IMR-90 (cell line): ENCODE measurements at places on chromosomes 6 and 20. TPM values are rescaled to one million over a fixed set of nuclear protein-coding genes. Genes with fewer than 3 reads are reported as not detected.

HRH3 gene
- total RNA-seq: not detected in 2 replicates

HEY2 gene
- not detected in 2 replicates for total RNA-seq

SEMG1 gene
- not detected in 2 replicates for total RNA-seq

FGD2 gene
- total RNA-seq: not detected in 2 replicates

DNA sequence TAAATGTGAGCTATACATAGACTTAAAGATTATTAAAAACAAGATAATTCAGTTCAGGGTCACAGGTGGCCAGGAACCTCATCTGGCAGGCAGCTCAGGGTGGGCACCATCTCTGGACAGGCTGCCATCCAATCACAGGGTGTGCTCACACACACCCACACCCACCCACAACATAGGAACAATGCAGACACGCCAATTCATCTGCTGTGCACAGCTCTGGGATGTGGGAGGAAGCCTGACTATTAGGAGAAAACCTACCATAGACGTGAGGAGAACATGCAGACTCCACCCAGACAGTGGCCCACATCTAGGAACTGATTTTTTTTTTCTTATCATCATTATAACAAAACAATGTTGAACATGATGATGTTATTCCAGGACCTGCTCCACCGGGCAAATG, 286.7 kb downstream of the PRL start:
- DNase-seq: no peak

DNA sequence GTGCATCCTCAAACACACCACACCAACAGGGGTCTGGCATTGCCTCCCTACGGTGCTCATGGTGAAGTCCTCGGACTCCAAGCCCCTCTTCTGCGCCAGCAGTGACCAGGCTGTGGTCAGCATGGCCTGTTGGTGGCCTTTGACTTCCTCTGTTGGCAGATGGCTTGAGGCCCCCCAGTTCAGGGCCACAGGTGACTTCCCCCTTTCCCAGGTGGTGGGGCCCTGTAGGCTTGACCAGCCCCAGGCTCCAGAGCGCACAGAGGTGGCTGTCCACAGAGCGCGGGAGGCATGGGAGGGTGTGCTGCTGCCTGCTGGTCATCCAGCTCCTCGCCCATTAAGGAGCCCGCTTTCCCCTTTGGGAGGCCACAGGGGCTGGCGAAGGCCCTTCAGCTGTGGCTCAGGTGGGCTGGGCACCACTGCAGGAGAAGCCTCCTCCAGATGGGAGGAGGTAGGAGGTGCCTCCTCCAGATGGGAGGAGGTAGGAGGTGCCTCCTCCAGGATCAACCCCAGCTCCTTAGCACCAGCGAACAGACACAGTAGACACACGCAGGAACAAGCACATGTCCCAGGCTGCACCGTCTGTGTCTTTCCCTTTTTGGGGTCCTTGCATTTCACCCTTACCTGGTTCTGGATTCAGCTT, 52.1 kb upstream of the BHLHE23 start:
- no peak for DNase-seq

DNA sequence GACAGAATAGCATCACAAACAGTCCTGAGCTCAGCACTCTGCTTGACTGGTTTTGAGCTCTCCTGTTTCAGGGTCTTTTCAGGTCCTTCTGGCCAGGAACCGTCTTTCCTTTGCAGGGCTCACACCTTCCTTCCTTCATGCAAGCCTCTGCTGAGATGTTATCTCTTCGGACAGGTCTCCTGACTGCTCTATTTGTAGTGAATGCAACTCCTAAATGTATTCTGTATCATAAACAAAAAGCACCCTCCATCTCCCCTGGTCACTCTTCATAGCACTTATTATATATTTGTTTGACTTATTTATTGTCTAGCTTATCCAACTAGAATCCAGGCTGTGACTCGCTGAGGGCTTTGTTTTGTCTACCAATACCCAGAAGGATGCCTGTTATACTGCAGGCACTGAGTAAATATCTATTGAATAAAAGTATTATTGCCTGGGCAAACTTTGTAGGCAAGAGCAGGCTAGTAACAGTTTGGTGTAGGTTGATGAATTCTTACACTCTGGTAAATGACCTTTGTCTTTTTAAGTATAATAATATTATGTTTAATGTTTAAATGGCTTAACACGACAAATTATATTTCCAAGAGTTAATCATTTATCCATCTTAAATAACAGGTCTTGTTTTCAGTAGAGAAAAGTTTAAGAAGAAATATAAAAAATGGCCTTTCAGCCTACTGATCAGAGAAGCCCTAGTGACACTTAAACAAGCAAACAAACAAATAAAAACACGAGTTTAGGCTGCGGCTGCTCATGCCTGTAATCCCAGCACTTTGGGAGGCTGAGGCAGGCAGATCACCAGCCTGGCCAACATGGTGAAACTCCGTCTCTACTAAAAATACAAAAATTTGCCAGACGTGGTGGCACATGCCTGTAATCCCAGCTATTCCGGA, 199.7 kb downstream of the BCAS1 start:
- no peak for DNase-seq

DNA sequence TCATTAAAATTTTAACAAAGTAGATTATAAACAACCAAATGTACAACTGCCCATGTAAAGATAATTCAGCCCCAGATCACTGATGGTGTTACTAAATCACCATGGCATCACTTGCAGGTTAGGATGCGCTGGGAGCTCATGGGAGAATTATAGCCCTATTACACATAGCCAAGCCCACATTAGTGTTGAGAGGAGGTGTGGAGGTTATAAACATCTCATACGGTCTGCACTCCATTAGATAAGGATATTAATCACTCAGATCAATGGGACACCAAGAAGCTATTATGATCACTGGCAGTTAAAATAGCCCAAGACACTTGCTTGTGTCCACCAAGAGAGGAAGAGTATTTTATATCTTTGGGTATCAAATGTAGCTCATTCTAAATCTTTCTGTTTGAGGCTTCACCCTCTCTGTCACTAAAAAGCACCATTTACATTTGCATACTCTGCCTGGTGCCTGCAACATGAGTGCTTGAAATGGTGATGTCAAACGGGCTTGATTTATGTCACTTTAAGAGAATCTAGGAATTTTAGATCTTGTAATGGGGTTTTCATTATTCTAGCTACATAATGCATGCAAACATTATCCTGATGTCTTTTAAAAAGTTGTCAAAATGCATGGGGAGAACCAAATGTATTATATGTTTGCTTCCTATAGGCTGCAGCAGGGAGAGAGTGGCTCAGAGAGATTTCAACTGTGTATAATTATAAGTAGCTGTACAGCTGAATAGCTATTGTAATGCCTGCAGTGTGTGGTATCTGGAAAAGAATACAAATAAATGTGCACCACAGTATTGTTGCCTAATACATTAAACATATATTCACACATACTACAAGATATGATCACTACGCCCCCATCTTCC, 654.1 kb upstream of the MARCKS start:
- no peak for DNase-seq

GRCh38 chr20:41116282-41116956, 20.9 kb upstream of the PLCG1 start:
- no peak for DNase-seq

DNA sequence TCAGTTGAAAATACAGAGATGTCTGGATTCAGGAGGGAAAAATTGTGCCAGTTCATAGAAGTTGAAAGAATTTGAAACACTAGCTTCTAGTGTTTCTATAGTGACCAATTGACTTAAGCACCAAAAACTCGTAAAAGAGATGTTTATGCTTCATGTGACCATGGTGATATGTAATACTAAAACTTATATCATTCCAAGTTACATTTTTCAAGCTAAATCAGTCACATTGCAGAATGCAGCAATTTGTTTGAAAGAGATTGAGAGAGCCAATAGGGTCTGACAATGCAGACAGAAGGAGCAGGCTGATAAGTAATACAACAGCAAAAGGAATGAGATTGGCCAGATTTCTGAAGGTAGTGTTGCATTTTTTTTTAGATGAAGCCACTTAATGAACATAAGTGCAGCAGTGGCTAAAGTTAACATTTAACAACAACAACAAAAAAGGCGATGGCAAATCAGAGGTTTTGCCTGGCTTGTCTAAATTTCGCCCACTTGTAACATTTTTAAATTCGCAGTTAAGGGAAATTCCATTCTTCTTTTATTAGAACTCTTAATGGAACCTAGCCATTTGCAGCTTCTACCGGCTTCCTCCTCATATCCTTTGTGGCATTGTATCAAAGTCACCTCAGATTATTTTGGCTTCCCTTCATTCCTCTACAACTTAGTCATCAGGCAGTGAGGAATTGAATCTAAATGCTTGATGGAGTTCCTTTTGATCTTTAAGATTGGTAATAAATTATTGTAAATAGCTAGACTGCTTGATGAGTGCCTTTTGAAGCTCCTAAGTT, 484.0 kb upstream of the SOX4 start:
- DNase-seq: peak; percentile 59

DNA sequence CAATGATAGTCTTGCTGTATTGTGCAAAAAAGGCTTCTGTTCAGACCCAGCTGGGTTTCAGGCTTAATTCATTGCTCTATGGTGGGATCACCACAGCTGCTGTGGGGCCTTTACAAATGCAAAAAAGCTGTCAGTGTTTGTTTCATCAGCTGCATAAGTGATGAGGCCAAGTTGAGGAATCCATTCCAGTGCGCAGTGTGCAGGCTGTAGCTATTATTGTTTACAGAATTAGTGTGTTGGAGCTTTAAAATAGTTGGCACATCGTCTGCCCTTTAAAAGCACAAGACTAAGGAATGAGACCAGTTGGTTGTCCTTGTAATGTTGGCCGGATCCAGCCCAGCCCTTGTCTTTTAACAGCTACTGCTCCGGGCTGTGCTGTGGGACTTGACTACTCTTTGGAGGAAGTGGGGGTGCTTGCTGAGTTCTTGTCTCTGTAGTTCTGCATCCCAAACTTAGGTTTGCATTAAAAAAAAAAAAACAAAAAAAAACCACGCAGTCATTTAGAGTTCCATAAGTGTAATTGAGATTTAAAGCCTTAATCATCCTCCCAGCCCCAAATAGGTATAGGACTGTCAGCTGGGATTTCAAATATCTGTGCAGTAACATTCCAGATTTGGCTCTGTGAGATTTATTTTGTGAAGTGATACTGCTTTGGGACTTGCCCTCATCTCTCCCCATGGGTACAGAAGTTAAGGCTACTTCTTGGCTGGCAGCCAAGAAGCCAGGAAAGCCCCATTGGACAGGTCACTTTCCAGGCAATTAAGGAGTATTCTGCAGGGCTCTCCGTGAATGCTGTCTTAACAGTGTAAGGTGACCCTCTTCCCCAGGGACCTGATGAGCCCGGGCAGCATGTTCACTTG, 19.3 kb downstream of the JARID2 start:
- peak; percentile 79 for DNase-seq

DNA sequence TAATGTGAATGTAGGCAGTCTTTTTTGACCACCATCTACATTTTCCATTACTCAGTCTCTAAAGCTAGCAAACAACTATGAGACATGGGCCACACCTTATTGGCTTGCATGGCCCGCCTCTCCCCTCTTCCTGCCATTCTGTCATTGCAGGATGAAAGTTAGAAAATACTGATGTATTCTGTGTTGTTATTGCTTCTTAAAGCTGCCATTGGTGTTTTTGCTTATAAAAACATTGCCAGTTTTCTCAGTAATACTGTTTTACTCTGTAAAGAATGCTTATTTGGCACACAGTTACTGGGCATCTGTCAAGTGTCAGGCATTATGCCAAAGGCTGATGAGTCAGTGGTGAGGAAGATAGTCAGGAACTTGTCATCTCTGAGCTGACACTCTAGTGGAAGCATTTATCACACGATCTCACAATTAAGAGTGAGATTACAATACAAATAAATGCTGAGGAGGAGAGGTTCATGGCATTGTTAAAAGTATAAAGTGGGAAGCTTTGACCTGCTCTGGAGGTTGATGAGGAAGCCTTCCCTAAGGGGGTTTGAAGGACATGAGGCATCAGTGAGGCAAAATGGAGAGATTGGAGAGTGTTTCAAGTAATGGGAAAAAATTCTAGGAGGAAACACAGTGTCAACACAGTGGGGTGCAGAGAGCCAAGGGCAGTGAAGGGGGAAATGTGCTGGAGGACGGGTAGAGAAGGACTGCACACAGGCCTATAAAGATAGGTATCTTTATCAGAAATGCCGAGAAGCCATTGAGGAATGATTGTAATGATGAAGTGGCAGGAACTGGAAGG, 14.7 kb downstream of the KLHL32 start:
- peak; percentile 29 for DNase-seq

- peak; percentile 19 for DNase-seq
Observed at GRCh38 chr6:70124882-70125545, 177.9 kb downstream of the COL9A1 start.

GRCh38 chr6:167090171-167090570, 32.7 kb upstream of the CCR6 start:
- no peak for DNase-seq

GRCh38 chr6:33192105-33192646, at the start of gene COL11A2:
Gene COL11A2, minus strand, starts transcription at chr6:33192467. Its CDS starts 227 bp downstream, at chr6:33192240.
- no peak for DNase-seq

DNA sequence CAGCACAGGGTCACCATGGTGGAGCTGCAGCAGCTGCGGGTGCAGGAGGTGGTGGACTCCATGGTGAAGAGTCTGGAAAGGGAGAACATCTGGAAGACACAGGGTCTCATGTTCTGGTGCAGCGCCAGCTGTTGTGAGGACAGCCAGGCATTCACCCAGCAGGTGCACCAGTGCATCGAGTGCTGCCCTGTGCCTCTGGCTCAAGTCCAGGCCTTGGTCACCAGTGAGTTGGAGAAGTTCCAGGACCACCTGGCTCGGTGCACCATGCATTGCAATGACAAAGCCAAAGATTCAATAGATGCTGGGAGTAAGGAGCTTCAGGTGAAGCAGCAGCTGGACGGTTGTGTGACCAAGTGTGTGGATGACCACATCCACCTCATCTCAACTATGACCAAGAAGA, 22.9 kb upstream of the RIPK1 start:
- no peak for DNase-seq

DNA sequence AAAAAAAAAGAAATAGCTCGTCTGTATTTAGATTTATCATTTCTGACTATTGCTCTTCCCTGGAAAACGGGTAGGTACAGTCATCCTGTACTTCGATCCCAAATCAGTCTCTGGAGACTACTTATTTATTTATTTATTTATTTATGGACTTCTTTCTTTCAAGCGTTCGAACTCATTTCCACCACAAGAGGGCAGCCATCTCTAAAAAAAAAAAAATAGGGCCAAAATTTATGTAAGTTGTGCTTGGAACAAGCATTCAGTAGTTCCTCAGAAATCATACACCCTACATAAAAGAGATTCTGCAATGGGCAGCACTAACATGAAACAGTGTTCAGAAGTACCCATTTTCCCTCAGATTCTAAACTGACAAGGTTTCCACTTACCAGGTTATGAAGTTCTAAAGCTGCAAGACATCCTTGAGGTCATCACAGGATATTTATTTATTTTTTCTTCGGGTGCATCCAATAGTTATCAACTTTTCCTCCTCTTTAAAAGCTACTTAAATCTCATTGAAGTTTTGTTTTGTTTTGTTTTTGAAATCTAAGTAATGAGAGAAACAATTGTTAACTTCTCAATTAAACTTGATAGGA, 1.9 kb upstream of the BMP2 start:
- peak; percentile 61 for DNase-seq

DNA sequence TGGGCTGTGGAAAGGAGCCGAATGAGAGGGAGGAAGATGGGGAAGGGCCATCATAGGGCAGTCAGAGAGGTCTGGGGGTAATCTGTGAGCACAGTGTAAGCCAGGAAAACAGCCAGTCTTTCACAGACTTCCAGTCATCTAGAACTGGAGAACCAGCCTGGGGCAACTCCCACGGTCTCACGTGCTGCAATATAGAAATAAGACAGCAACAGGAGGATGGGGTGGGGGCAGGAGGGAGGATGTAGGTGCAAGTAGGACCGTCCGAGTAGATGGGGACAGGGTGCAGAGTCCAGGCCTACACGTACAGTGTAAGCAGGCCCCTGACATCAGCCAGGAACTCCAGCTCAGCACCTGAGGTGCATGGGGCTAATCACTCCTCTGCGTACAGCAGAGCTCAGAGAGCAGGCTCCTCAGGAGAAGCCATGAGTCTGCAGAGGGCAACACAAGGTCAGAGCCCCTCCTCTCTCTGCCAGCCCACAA, 58.2 kb upstream of the TNFAIP3 start:
- no peak for DNase-seq
